ENCODE measurements at places on chromosomes 12 and 14. TPM values are rescaled to one million over a fixed set of nuclear protein-coding genes. Genes with fewer than 3 reads are reported as not detected.

AICDA gene
- not detected for total RNA-seq

- peak; percentile 46 for DNase-seq
Observed at GRCh38 chr12:121801595-121802484, 2.0 kb upstream of the SETD1B start.

DNA sequence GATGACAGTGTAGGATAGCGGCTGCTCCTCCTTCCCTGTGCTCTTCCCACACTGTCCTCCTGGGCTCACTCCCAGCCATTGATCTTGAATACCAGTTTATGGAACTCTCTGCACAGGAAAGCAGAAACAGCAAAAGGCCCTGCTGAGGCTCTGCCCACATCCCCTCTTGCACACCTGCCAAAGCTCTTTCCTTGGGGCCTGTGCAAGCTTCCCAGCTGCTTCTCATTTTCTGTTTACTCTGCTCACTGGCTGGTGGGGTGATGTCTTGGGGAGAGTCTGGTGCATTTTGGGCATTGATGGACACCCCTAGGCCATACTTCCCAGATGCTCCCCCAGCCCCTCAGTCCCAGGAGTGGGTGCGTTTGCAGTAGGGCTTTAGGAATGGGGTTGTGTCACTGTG, 361.8 kb downstream of the TMEM121 start:
- no peak for DNase-seq

- DNase-seq = peak; percentile 82
Observed at GRCh38 chr14:96090441-96091148, 51.4 kb downstream of the C14orf132 start.

DNA sequence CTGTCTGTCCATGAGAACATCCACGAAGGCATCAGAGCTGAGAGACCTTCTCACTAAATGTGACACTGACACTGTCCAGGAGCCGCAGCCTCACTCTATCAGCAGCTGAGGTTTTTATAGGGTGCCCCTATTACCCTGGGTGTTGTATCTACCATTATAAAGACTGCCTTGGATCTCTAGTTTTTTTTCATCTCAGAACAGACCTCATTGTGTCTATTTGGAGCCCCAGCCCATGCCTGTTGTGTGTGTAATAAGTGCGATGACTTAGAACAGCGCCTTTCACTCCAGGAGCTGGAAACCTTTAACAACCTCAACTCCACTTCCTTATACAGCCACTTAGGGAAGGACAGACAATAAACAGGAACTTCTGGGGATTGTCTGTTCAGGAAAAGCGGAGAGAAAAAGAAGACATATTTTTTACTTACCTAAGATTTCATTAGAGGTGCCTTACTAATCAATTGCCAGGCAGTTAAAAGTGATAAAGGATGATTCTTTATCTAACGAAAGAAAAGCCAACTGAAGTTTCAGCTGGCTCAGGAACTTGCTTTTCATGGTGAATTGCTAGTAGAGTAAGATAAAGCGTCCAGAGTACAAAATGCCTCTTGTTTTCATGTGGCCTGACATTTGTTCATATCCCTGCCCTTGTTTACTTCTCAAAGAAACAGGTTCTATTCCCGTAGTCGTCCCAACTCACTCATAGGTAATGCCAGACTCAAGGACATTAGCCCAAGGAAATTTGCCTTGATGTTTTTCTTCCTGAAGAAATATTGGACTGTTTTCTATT, 420.6 kb downstream of the RAD51B start:
- peak; percentile 57 for DNase-seq

CISTR gene
- not detected for total RNA-seq

TDG gene
- 29.0 TPM for total RNA-seq

DNA sequence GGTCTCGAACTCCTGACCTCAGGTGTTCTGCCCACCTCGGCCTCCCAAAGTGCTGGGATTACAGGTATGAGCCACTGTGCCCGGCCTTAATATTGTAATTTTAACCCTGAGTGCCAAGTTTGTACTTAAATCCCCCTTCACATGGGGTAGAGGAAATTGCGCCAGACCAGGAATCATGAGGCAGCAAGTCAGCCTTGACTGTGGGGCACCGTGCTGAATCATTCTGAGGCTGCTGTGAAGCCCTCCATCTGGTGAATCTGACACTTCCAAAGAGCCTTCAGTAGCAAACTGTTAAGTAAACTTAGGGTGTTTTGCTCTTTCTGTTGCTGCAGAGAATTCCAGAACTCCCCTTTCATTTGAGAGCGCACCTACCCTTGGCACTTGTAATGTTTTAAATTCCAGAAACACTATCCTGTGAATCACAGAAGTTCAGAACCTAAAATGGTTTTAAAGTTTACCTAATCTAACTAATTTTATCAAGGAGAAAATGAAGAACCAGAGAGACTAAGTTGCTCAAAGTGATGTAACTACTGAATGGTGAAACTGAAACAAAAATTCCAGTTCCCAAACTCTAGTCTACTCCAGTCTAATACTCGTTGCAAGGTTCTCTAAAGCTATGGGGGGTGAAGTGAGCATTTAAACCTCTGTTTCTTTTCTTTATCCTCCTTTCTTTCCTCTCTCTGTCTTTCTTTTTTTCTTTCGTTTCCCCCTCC, 7.5 kb downstream of the HEBP1 start:
- DNase-seq = peak; percentile 99

DNA sequence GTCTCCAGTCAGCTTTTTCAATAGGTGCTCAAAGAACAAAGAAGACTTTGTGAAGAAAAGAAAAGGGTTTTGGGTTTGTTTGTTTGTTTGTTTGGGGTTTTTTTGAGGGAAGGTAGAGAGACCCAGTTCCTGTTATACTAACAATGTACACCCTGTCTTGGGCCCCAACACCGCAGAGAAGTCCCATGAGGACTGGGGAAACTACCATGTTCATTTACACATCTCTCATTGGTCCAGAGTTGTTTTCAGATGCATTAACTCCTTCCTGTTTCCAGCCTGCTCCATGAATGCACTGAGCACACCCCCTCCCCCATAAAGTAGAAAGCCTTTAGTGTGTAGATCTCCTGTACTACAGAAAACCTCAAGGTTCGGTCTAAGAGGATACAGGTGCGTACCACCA, 51.1 kb upstream of the SLC8A3 start:
- no peak for DNase-seq

PSME1 gene
- total RNA-seq = 147 TPM

- DNase-seq = peak; percentile 36
Observed at GRCh38 chr12:4379405-4379804, at the start of gene FGF23. Gene FGF23 (minus strand): TSS chr12:4379712. CDS start chr12:4379582, 130 bp downstream.

GRCh38 chr12:46296822-46297221, 28.0 kb upstream of the SLC38A1 start:
- no peak for DNase-seq

- peak; percentile 74 for DNase-seq
Observed at GRCh38 chr14:61963926-61964325, 201.7 kb downstream of the SNAPC1 start.

- no peak for DNase-seq
Observed at GRCh38 chr14:46197856-46198255, 453.7 kb downstream of the RPL10L start.

DNA sequence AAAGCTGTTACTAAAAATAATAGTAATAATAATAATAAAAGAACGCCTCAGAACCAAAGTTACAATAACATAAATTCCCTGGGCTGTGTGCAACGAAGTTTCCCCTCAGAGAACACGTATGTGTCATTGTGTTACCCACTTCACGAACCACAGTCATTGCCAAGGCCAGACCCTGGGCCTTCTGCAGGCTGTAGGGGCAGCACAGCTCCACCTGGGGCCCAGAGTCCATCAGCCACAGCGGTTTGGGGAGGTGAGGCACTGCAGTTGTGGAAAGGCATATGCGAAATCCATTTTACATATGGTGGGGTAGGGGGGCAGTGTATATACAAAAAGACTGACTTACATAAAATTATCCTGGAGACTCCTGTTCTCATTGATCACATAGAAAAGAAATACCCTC, 56.1 kb downstream of the ESR2 start:
- DNase-seq = no peak
